Memory B cell (primary cell): ENCODE measurements at places on chromosomes 12 and 14.
A peak's percentile ranks its signal among the peaks of the same experiment; 100 is the strongest.

- DNase-seq: no peak
Measured at GRCh38 chr14:25537846-25538455, 488.0 kb upstream of the STXBP6 start.

DNA sequence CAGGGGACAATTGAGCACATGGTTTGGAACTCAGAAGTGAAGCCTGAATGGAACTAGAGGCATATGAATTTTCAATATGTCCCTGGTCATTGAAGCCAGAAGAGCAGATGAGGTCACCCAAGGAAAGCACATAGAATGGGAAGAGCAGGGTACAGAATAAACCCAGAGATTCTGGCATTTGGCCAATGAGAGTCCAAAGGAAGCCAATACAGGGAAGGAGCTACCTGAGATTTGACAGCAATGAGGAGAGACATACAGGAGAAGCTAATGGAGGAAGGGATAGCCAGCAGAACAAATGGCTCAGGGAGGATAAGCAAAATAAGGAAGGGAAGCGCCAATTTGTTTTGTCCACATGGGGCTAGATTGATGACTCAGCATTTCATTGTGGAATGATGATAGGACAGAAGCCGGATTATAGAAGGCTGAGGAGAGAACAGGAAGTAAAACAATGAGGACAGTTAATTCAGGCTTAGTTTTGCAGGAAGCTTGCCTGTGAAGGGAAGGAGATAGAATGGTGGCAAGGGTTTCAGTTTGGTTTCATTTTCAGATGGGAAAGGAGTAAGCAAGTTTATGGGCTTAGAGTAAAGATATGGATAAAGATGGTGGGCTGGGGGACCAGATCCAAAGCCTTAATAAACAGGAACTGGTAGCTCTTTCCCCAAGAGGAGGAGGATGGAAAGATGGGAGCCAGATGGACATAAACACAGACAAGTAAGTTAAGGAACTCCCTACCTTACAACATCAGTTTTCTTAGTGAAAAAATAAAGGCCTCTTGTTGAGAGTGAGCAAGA is 3.2 kb upstream of the SPTSSA start:
- no peak for DNase-seq

GRCh38 chr14:54175298-54175942 is 218.8 kb upstream of the BMP4 start:
- peak; percentile 50 for DNase-seq

GRCh38 chr12:105671720-105672119 is 341.2 kb downstream of the C12orf75 start:
- no peak for DNase-seq

GRCh38 chr14:67486890-67487289 is 1.6 kb downstream of the TMEM229B start:
- no peak for DNase-seq

DNA sequence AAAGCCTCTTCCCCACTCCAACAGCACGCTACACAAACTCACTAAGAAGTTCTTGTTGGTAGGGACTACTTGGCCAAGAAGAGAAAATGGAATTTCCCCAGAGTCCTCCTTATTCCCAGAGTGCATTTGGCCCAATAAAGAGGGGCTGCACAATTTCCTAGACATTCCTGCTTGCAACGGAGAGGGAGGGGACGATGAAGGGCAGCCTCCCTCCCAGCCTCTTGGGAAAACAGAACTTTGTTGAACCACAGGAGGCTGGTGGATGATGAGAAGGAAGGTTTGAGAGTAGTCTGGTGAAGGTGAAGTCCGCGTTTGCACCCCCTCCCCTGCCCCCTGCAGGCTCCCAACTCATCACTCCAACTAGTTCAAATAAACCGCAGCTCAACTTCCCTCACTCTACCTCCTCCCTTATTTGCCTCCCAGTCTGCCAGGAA is 19.1 kb upstream of the TBX3 start:
- no peak for DNase-seq

DNA sequence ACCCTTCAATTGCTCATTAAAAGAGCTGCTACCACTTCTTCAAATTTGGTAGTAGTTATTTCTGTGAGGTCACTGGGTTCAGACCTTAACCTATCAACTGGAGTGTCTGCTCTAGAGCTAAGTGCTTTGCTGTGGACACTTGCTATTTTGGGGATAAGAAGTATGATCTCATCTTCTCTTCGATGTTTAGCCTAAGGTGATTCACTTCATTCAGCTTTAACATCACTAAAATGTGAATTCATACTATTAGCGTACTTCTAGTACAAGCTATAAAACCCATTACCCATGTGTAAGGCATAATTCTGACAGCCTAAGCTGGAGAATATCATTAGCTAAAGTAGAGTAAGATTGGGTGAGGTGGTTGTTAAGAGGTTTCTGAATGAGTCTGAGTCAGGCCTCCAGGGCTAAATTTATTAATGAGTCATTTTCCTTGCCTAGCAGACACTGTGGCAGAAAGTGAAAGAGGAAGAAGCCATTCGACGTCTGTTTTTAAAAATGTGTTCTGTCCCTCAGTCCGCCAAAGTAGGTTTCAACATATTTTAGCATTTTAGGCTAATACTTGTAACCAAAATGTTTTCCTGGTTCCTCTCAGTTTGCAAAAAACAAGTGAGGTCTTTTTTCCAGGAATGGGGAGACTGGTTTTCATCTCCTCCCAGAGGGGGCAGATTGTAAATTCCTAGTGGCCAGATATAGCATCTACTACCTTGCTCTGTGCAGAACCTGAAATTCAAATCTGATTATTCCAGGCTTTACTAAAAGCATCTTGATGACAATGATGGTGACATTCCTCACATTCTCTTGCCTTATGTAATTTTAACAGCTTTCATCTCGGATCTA is 103.6 kb downstream of the SSPN start:
- DNase-seq: peak; percentile 33

- peak; percentile 67 for DNase-seq
Measured at GRCh38 chr14:92615451-92615850, 101.9 kb downstream of the RIN3 start.

- no peak for DNase-seq
Measured at GRCh38 chr12:128290938-128291337, 24.0 kb downstream of the TMEM132C start.

GRCh38 chr12:32435921-32436705 is 36.8 kb downstream of the FGD4 start:
- DNase-seq: no peak

GRCh38 chr14:75709207-75709812 is 48.3 kb downstream of the TTLL5 start:
- peak; percentile 35 for DNase-seq

- no peak for DNase-seq
Measured at GRCh38 chr12:58711974-58712373, 208.3 kb downstream of the LRIG3 start.

GRCh38 chr14:30034152-30034551 is 106.5 kb upstream of the PRKD1 start:
- DNase-seq: no peak

DNA sequence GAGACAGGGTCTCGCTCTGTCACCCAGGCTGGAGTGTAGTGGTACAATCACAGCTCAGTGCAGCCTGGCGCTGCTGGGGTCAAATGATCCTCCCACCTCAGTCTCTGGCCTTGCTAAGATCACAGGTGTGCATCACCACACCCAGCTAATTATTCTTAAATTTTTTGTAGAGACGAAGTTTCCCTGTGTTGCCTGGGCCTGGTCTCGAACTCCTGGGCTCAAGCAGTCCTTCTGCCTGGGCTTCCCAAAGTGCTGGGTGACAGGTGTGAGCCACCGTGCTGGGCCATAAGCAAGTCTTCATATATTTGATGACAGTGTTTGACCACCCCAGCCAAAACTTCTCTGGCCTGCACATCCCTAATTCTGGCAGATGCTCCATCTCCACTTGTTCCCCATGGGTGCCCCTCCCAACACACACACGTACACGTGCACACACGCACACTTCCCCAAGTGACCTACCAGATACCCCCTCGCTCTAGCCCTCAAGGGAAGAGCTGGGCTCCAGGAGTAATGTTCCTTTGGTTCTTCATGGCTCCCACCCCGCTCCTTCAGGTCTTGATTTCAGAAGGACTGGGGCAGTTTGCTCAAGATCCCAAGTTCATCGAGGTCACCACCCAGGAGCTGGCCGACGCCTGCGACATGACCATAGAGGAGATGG is 104.3 kb upstream of the FKBP4 start:
- DNase-seq: no peak

DNA sequence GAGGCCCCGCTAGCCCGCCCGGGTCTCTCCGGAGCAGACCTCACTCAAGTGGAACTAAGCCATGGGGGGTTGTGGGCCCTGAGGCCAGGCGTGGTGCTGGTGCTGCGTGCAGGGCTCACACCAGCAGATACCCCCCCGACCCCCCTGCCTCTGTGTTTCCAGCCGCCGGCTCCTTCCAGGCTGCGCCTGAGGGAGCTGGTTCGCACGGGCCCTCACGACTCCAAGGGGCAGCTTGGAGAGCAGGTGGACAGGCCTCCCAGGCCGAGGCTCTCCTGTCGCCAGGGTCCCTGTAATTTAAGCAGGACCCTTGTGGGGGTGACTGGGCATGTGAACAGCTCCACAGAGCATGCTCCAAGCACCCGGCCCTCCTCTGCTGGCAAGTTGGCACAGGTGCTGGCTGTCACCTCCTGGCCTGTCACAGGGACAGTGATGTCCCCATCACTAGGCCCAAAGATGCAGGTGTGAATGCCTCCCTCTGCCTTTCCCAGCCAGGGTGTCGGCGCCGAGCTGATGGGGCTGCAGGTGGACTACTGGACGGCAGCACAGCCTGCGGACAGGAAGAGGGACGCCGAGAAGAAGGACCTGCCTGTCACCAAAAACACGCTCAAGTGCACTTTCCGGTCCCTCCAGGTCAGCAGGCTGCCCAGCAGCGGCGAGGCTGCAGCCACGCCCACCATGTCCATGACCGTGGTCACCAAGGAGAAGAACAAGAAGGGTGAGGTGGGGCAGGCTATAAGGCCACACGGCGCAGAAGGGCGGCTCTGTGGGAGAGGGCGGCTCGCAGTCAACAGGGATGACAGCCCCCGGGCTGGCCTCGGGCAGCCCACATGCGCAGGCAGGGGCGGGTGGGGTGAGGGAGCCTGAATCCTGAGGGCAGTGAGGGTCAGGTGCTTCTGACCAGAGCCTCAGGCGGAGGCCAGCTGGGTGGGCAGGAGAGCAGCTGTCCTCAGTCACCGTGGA is 5.9 kb upstream of the TEX22 start:
- DNase-seq: no peak

GRCh38 chr12:96121271-96121711 is 72.9 kb upstream of the ELK3 start:
- DNase-seq: no peak

DNA sequence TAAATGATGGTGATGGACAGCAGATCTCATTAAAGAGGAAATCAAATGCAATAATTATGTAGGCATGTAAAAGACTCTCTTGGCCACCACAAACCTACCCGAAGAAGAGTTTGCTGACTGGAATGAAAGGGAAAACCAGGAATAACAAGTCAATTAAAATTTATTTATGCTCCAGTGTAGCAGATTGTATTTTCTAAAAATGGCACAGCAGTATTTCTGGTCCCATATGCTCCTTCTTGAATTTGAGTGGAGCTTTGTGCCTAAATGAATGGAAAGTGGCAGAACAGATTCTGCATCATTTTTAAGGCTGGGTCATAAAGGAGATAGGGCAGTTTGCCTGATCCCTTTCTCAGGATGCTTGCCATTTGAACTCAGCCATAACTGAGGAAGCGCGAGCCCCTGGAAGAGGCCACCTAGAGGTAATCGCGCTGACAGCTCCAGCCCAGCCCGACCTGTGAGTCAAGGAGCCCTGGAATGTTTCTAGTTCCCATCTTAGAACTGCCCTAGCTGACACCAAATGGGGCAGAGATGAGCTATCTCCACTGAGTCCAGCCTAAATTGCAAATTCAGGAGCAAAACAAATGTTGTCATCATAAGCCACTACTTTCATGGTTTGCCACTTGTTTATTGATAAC is 229.2 kb upstream of the TMTC1 start:
- DNase-seq: no peak

GRCh38 chr14:101587441-101587911 is 26.2 kb downstream of the DIO3 start:
- no peak for DNase-seq

GRCh38 chr14:93956514-93957332 is 19.6 kb downstream of the ASB2 start:
- no peak for DNase-seq

GRCh38 chr14:25050269-25051150 is 563 bp upstream of the STXBP6 start:
- no peak for DNase-seq

GRCh38 chr14:80202888-80203562 is 8.3 kb downstream of the DIO2 start:
- no peak for DNase-seq

GRCh38 chr14:90692061-90692460 is 124.2 kb downstream of the TTC7B start:
- DNase-seq: no peak

DNA sequence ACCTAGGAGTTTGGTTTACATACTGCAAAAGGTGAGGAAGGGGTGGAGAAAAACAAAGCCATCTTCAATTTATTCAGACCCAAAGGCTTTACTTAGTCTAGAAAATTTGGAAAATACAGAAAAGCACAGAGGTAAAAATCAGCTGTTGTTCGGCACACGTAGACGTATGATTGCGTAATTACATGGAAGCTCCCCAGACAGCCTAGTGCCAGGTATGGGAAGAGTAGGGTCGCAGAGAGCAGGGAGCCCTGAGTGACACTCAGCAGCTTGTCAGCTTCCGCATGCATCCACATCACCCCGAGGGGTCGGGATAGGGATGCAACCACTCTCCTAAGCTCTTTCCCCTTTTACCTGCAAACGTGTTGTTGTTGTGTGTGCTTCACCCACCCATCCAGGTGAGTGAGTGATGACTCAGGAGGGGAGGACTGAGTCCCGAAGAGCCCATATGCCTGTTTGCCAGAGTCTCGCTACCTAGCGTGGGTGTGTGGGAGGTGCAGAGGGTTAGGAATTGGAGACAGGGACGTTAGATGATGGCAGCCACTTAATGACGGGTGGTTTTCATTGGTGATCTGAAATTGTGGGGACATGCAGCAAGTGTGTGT is 20.1 kb downstream of the PIWIL1 start:
- DNase-seq: no peak

- DNase-seq: no peak
Measured at GRCh38 chr14:73372529-73372928, 85.8 kb downstream of the NUMB start.

GRCh38 chr12:14769466-14769968 is 33.8 kb downstream of the WBP11 start:
- DNase-seq: no peak

DNA sequence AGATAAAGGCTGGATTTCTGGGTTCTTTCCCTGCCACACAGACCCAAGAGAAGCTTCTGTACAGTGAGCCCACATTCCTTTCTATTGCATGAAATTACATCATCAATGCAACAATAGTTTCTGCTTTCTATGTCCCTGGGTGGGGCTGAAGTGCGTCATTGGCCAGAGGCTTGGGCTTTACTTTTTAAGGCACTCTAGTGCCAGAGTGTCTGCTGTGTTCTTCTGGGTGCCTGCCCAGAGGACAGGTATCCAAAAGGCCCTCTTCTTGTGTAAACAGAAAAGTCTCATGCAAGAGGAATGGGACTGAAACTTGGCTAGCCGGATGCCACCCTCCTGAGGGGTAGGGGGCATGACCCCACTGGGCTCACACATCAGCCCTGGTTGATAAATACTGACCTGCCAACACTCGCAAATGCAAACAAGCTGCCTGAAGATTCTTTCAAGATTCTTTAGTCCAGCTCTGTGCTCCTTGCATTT is 5.9 kb downstream of the KRT86 start:
- no peak for DNase-seq
